ENCODE measurements at places on chromosomes 6 and 20.

DNA sequence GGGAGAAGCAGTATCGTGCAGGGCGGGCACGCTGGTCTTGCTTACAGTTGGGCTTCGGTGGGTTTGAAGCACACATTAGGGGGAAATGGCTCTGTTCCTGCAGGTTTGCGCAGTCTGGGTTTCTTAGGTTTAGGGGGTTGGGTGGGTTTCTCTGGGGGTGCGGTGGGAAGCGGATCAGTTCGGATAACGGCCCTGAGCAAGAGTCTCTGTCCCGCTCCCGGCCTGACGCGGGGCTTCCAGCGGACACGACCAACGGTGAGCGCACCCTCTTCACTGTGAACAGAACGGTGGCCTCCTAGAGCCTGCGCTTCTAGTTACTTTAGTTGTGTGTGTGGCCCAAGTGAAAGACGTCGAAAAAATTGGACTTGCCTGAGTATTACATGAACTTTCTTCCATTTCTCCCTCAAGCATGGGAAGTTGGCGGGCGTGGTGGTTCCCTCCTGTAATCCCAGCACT is 635 bp upstream of the ELOVL2 start:
- DNase-seq = no peak

GRCh38 chr6:45772051-45772450 is 243.6 kb downstream of the CLIC5 start:
- DNase-seq = no peak

DNA sequence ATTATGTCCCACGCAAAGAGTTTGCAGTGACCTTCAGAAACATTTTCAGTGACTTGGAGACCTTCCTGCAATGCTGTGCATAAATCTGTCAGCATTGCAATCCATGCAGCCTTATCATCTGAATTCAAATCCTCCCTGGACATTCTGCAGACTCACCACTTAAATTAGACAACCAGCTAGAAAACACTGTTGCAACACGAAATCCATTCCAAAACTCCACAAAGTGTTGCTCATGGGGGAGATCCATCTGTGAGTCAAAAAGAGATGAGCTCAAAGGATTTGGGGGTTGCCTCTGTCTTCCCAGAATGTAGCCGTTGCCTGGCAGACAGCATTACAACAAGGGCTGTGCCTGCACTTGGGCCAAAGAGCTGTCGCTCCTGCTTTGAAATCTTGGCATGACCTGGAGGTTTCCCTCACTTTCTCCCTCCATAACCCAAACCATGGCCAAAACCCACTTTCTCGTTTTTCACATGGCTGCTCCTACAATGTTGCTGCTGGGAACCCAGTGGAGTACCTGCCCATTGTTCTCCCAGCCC is 163.5 kb upstream of the CDYL start:
- DNase-seq = no peak

- no peak for DNase-seq
Observed at GRCh38 chr20:40966103-40966502, 62.5 kb upstream of the TOP1 start.

DNA sequence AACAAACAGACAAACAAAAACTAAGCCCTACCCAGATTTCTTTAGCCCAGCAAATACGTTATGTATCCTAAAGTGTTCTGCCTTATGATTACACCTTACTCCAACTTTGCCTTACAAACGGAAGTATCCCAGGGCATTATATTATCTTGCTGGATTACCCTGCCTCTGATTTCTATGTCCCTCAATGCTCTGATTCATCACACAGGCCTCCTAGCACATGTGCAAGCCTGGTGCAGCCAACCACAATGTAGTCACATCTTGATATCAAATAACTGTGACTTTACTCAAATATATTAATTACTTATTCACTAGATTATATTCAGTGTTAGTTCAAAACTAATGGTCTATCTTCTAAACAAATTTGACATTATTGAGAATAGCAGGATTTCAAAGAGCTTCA is 598.6 kb downstream of the TBC1D32 start:
- DNase-seq = no peak

DNA sequence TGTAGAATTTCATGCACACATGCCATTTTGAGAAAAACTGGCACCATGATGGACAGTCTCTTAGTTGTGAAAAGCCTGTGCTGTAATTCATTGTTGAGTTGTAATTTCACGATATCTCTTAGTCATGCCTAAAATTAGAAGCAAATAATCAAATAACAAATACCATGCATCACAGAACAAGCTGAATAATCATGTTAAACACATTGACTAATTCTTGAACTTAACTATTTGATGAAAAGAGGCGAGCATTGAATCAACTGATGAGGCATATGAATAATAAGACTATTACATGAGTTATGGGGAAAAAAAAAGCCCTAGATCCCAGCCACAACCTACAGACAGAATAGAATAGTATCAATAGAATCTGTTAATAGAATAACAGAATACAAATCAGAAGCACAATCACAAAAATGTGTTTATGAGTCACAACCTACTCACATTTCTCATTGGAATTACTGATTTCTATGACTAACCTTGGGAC is 14.2 kb upstream of the RNF217 start:
- DNase-seq = no peak

DNA sequence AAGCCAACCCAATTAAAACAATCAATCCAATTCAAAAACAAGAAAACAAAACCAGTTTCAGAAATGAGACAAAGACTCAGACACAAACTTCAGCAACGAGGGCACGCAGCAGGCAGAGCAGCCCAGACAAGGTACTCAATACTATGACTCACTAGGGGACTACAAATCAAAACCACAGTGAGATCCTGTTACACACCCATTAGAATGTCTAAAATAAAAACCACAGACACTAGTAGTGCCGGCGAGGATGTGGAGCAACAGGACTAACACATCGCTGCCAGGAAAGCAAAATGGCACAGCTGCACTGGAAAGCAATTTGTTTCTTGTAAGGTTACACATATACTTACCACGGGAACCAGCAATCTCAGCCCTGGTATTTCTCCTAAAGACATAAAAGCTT is 28.4 kb upstream of the MAS1L start:
- no peak for DNase-seq

- no peak for DNase-seq
Observed at GRCh38 chr6:128333581-128334223, 186.7 kb downstream of the PTPRK start.

DNA sequence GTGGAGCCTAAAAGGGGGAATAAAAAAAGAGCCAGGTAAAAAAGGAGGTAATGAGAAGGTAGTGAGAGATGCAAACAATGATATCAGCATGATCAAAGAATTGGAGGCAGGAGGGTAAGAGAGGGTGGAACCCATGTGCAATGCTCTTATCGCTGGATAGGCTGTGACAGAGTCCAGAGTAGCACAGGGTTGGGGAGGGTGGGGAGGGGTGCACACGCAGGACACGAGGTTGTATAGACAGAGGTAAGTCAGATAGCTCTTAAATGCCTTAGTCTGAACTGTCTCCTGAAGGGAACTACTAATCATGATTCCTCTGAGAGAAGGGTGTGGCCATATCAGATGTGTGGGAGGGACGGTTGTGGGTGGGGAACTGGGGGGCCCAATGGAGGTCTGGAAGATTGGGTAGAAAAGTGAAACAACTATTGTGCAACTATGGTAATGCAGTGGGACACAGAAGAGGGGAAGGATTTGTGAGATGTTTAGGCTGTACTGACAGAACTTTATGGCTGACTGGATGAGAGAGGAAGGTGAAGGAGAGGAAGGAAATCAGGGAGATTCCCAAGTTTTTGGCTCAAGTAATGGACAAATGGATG is 354.8 kb downstream of the BTBD9 start:
- DNase-seq = no peak
